NCI-H2081 (cell line): ENCODE measurements at places on chromosomes 3 and 15.

GRCh38 chr15:28252831-28253230 is 69.1 kb downstream of the HERC2 start:
- DNase-seq, result no peak

- no peak for DNase-seq
Measured at GRCh38 chr15:40328176-40328575, 4.7 kb downstream of the INAFM2 start.

GRCh38 chr3:159534496-159534895 is 454.1 kb upstream of the IL12A start:
- DNase-seq, result no peak

DNA sequence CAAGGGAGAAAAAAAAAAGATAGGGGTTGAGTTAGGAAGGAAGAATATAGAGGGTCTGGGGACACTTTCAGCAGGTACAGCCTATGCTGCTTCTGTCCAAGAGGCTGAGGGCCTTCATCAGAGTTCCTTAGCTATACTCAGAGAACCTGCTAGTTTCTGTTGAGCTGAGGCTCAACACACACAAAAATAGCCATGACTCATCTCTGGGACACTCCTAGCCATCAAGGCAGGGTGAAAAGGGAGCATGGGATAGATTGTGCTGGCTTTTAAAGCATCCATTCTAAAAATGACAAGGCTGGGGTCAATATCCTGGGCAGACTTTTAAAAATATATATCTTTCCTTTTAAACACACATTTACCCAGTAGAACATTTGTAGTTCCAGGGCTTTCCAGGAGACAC is 2.8 kb upstream of the RTP2 start:
- no peak for DNase-seq

DNA sequence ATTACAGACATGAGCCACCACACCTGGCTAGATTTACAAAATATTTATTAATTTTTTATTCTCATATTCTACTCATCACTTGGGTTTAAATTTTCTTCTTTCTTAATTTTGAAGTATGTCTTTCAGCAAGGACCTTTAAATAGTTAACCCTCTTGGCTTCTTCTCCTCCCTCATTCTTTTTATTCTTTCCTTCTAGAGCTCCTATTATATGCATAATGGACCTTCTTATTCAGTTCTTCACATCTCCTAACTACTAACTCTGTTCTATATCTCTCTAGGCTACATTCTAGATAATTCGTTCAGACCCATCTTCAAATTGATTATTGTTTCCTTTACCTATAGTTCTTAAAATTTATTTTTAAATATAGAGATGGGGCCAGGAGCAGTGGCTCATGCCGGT is 43.2 kb upstream of the MTMR14 start:
- no peak for DNase-seq

DNA sequence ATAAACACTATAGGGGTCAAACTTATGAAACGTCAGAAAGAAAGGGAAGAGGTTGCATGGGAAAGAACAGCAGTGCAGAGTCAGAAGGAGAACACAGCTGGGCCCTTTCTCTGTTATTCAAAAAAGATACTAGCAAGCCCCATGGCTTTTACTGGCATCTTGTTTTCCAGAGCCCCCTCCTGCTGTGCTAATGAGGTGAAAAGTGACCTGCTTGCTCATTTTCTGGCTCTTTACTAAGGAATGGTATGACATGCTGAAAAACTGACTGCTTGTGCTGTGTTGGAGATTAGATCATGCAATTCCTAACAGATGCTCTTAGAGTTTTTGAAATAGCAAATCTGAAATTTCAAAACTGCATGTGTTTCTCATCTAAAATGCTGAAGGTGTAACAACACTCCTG is 541.6 kb upstream of the ALCAM start:
- peak; percentile 83 for DNase-seq

DNA sequence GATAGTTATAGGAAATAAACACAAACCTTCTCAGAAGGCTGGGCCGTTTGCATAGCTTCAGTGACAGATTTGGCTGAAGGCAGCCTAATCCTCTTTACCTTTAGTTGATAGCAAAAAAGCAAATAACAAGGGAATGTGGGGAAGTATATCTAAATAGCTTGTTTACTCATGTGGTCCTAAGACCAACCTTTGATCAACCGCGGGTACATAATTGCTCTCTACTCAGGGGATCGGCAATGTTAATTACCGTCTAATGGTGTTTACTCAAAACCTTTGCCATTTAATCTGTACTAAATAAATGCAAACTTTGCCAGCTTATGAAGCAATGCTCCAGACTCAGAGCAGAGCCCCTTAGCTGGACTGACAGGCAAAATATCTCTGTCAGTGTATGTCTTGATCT is 51.6 kb downstream of the EIF3J start:
- peak; percentile 15 for DNase-seq

DNA sequence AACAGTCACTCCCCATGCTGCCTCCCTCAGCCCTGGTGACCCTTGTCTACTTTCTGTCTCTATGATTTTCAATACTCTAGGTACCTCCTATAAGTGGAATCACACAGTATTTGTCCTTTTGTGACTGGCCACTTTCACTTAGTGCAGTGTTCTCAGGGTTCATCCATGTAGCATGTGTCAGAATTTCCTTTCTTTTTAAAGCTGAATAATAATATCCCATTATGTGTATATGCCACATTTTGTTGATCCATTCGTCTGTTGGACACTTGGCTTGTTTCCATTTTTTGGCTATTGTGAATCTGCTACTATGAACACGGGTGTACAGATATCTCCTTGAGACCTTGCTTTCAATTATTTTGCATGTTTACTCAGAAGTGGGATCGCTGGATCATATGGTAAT is 34.1 kb downstream of the PML start:
- DNase-seq, result no peak

DNA sequence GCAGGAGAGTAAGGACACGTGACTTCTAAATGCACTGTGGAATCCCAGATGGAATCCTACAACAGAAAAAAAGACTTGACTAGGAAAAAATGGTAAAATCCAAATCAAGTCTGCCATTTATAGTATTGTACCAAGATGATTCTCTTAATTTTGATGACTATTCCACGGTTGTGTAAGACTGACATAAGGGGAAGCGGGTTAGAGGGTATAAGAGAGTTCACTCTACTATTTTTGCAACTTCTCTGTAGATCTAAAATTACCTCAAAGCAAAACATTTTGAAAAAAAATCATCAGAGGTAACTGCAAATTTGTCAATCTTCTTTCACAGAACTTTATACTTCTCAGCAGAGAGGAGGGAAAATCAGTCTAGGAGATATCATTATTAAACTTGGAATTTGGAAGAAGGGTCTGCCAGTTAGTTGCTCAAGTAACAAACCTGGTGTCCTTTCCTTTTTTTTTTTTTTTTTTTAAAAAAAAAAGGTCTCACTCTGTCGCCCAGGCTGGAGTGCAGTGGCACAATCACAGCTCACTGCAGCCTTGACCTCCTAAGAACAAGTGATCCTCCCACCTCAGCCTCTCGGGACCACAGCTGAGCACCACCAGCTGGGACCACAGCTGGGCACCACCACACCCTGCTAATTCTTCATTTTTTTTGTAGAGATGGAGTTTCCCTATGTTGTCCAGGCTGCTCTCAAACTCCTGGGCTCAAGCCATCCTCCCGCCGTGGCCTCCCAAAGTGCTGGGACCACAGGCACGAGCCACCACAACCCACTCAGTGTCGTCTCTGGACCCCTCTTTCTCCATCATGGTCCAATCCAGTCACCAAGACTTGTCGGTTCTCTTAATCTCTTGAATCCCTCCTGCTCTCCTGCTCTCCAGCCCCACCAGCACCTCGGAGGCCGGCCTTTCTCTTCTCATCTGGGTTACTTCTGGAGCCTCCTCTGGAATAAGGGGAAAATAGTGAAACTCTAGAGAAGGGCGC is 14.9 kb upstream of the HES1 start:
- DNase-seq, result no peak

DNA sequence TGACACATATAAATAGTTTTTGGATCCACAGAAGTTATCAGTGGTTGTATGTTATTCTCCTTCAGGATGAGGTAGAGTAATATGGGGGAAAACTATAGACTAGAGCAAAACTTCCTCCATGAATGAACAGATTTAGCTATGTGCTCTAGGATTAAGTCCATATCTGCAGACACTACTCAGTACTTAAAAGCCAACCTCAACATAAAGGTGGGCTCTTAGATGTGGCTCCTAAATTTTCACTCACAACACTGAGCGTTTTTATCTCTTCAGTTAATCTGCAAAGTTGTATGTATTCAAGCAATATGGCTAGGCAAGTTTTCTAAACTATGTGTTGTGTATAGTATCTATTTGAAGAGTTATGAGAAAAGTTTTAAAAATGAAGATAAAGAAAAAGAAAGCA is 147.0 kb upstream of the SLITRK3 start:
- DNase-seq, result no peak

- no peak for DNase-seq
Measured at GRCh38 chr3:114490829-114491228, 197.0 kb downstream of the TIGIT start.

GRCh38 chr3:59563966-59564365 is 514.1 kb upstream of the CFAP20DC start:
- no peak for DNase-seq

GRCh38 chr15:63595688-63596087 is 1.5 kb upstream of the FBXL22 start:
- DNase-seq, result no peak

DNA sequence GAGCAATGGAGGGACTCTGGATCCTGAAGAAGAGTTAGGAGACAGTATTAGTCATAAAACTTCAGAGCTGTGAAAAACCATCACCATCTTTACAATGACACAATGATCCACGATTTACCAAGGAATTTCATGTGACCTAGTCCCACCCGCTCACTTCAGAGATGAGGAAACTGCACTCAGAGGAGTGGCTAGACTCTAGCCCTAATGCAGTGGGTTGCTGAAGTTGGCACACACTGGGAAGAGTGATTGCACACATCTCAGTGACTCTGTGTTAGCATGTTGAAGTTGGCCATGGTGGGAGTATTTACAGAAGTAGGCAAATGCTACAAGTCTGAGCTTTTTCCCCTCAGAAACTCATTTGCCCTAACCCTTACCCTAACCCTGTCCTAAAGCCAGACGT is 35.2 kb upstream of the SPATA12 start:
- no peak for DNase-seq

DNA sequence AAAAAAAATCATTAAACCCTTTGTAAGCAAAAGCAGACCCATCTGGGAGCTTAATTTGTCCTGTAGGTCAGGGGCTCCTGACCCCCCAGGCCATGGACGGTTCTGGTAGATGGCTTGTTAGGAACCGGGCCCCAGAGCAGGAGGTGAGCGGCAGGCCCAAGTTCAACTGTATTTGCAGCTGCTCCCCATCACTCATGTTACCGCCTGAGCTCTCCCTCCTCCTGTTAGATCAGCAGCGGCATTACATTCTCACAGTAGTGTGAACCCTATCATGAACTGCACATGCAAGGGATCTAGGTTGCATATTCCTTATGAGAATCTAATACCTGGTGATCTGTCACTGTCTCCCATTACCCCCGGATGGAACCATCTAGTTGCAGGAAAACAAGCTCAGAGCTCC is 60.7 kb downstream of the FSIP1 start:
- no peak for DNase-seq

- DNase-seq, result no peak
Measured at GRCh38 chr3:15973940-15974339, 176.2 kb upstream of the ANKRD28 start.

GRCh38 chr15:72098040-72098439 is 19.9 kb downstream of the MYO9A start:
- DNase-seq, result no peak

GRCh38 chr3:41863024-41863423 is 98.9 kb downstream of the ULK4 start:
- no peak for DNase-seq

GRCh38 chr15:48777645-48778330 is 33.1 kb downstream of the CEP152 start:
- no peak for DNase-seq

DNA sequence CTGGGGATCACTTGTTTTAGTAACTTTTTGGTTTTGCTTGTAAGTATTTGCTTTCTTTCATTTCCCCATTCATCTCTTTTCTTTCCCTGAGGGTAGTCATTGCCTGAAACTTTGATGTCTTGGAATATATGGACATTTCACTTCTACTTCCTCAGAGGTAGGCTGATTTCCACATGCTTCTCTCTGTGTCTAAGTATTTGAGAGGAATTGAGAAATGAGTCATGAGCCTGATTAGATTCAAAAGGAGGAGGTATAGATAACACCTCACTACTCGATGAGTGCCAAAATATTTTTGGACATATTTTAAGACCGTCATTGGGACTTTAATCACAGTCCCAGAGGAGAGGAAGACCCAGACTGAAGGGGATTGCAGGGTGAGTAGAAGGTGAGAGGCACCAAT is 480.1 kb upstream of the SGO1 start:
- DNase-seq, result no peak

DNA sequence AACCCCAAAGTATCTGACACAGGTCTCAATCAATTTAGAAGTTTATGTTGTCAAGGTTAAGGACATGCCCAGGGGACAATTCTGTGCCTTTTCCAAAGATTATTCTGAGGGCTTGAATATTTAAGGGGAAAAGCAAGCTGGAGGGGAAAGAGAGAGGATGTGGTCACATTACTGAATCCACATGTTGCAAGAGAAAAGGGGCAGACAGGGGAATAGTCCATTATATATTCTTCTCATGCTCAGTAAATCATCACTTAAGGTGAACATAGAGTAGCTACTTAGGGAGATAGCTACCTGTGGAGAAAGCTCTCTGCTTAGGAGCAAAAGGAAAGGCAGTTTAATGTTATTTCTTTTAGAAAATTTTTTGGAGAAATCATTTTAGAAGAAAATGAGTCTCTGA is 751.6 kb downstream of the SI start:
- DNase-seq, result no peak

GRCh38 chr3:16534640-16535262 is 21.3 kb upstream of the RFTN1 start:
- peak; percentile 54 for DNase-seq

DNA sequence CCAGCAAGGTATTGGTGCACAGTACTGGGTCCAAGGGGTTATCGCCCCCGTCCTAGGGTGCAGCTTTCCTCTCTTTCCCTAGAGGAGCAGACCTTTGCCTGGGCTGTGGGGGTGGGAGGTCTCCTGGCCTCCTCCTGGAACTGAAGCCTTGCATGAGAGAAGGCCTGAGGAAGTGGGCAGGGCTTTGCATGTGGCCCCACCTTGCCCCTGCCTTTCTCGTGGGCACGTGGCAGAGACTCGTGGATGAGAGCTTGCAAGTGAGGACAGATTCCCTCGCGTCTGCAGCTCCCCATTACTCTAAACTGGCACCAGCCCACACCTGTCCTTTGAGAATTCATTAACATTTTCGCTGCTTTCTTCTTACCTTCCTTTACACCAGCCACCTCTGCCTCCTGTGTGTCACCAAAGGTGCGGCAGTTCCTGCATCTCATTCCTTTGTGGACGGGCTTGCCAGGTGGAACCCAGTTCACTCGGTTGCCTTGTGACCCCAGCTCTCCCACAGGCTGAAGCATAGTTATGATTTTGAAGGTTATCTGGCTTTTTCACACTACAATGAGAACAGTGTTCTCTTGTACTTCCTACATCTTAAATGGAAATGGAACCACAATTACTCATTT is 40.9 kb upstream of the NR2C2 start:
- no peak for DNase-seq

- DNase-seq, result peak; percentile 38
Measured at GRCh38 chr3:115418583-115418982, 204.7 kb upstream of the GAP43 start.

GRCh38 chr3:153070511-153070868 is 91.5 kb upstream of the RAP2B start:
- no peak for DNase-seq

GRCh38 chr3:108051005-108051404 is 39.8 kb downstream of the CD47 start:
- no peak for DNase-seq
